MG63 (cell line): ENCODE measurements at places on chromosomes 4 and X. TPM values are rescaled to one million over a fixed set of nuclear protein-coding genes. Genes with fewer than 3 reads are reported as not detected.

The MCF2 gene
- not detected in 2 replicates for total RNA-seq

The ARHGAP24 gene
- total RNA-seq = 1.5 and 4.7 TPM in 2 replicates

The TMEM156 gene
- 12.1 and 12.2 TPM in 2 replicates for total RNA-seq

The PNMA6F gene
- not detected in 2 replicates for total RNA-seq

The CTAG2 gene
- not detected in 2 replicates for total RNA-seq

The CCDC149 gene
- 2.2 and 2.3 TPM in 2 replicates for total RNA-seq

DNA sequence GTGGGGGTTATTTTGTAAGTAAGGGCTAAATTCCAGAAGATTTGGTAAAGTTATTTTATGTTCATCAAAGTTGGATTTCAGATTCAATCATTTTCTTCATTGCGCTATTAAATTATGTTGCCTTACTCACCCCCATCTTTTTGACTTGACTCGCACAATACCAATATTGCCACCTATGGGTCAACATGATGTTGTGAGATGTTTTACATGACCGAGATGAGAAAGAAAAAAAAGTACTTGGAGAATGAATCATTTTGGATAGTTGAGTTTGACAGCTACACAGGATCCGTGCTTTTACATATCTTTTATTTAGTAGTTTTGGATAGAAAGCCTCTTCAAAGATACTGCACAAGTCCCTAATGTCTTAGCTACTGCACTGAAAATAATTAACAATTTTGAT is 224.2 kb upstream of the EMCN start:
- DNase-seq = no peak

DNA sequence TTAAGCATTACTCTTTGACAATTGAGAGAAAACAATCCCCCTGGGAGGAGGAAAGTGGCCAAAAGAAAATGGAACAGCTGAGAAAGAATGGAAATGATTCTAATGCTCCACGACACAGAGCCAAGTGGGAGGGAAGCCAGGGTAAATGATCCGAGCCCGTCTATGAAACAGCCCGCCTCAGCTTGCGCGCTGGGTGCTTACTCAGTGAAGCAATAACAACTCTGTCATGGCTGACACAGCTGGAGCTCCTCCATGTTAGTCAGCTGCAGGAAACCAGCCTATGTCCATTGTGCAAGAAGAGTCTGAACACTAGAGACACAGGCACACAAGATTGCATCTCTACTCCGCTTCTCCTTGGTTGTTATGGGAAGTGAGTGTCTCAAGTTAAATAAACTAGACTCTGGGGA is 19.3 kb downstream of the NOA1 start:
- peak; percentile 92 for DNase-seq

- DNase-seq = no peak
Measured at GRCh38 chrX:43663173-43663572, 7.1 kb downstream of the MAOA start.

DNA sequence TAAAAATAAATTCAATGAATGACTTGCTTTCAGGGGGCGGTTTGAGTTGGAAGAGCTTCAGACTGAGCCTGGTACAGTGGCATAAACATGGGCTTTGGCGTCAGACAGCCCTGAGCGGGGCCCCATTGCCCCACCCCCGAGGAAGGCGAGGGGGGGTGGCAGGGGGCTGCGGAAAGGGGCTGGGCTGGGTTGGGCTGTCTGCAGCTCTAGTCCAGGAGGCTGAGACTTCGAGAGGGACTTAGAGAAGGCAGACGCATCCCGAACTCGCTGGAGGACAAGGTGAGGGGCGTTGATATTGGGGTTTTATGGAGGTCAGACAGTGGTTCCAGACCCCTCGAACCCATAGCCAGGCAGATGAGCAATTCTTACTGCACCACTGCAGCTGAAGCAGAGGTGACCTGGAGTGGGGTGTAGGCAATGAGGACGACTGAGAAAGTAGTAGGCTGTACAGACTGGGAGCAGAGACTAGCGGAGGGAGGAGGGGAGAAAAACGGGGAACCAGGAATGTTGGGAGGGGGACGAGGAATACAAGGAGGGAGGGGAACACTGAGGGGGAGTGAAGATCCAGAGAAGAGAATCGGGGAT is at the start of gene MAGED2:
Gene MAGED2 (plus strand): TSS at position 222 of the 585 bp plus-strand sequence. CDS start 1,587 bp downstream, outside the sequence.
- DNase-seq = peak; percentile 21

- no peak for DNase-seq
Measured at GRCh38 chr4:90995996-90996395, 868.8 kb downstream of the CCSER1 start.

DNA sequence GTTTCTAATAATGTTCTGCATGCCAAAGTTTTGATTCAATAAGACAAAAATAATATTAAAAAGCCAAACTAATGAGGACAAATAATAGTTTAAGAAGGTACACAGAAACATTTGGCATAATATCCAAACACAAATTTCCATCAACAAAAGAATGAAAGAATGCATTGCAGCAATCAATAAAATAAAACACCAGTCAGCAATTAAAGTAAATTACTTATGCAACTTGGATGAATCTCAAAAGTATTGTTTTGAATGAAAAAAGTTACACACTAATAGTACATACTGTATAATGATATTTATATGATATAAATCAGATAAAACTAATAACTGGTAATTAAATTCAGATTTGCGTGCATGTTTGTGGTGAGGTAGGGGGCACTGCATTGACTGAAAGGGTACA is 285.5 kb upstream of the PCDH10 start:
- DNase-seq = no peak

DNA sequence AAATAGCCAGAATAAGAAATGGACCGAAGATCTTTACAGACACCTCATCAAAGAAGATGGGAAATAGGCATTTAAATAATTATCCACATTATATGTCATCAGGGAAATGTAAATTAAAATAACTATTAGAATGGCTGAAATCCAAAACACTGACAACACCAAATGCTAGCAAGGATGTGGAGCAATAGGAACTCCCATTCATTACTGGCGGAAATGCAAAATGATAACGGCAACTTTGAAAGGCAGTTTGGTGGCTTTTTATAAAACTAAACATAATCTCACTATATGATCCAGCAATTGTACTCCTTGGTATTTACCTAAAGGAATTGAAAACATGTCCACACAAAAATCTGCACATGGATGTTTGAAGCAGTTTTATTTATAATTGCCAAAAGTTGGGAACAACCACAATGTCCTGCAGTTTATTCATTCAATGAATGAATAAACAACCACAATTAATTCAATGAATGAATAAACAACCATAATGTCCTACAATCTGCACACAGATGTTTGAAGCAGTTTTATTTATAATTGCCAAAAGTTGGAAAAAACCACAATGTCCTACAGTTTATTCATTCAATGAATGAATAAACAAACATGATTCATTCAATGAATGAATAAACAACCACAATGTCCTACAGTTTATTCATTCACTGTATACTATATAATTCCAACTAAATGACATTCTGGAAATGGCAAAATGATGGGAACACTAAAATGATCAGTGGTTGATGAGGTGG is 117.6 kb upstream of the PCDH18 start:
- DNase-seq = no peak

DNA sequence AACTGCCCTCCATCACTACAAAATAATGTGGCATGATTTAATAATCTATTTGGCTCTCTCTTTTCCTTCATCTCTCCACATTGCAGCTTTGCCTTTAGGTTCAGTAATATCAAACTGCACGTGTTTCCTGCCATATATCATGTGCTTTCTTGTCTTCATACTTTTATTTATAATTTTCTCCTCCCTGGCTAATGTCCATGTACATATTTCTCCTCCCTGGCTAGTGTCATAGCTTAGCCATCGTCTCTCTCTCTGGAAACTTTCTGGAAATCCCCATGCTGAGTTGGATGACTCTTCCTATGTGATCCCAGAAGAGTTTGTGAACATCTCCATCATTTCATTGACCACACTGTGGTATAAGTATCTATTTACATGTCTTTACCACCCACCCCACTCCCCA is 21.3 kb upstream of the PDGFC start:
- DNase-seq = no peak

GRCh38 chrX:7841084-7841805 is 1.7 kb upstream of the VCX start:
- no peak for DNase-seq

GRCh38 chr4:176638992-176639391 is 153.7 kb downstream of the VEGFC start:
- no peak for DNase-seq

- no peak for DNase-seq
Measured at GRCh38 chr4:127920521-127920920, 39.8 kb downstream of the PLK4 start.

- no peak for DNase-seq
Measured at GRCh38 chr4:128825226-128825625, 15.7 kb downstream of the JADE1 start.

GRCh38 chr4:80069108-80069836 is 3.8 kb downstream of the ANTXR2 start:
- no peak for DNase-seq
